ENCODE measurements at places on chromosomes 6 and 20.

DNA sequence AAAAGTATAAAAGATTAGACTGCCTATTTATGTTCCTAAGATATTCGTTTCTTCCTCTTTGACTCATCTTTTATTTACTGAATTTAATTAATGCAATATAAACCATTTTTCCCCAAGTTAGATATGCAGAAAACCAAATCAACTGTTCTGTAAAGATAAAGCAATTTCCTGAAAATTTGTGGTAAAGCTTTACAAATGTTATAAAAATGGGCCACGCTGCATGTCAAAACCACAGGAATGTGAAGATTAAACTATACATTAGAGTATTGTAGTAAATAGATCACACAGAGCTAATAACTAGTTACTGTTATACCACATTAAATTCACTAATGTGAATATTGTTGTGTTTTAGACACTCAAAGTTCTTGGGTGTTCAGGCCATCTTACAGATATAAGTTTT, 83.4 kb downstream of the OPN5 start:
- DNase-seq: no peak

- DNase-seq: no peak
Measured at GRCh38 chr6:30724906-30725667, 4.9 kb downstream of the TUBB start.

DNA sequence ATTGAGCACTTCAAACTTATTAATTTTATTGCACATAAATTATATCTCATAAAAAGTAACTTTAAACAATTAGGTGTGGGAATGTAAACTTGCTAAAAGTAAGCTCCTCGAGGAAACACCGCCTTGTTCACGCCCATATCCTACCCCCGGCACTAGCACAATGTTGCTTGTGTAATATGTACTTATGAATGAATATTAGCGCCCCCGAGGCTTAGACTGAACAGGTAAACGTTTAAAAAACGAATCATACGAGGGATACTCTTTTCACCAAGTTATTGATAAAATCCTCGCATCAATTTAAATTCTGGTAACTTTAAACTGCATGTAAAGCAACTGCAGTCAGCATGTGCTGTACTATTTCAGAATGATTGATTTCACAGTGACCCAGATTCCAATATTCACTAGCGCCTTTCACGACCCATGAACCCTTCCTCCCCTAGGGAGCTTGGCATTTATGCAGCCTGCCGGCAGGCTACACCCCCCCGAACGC, 637 bp downstream of the TFB1M start:
- DNase-seq: no peak

DNA sequence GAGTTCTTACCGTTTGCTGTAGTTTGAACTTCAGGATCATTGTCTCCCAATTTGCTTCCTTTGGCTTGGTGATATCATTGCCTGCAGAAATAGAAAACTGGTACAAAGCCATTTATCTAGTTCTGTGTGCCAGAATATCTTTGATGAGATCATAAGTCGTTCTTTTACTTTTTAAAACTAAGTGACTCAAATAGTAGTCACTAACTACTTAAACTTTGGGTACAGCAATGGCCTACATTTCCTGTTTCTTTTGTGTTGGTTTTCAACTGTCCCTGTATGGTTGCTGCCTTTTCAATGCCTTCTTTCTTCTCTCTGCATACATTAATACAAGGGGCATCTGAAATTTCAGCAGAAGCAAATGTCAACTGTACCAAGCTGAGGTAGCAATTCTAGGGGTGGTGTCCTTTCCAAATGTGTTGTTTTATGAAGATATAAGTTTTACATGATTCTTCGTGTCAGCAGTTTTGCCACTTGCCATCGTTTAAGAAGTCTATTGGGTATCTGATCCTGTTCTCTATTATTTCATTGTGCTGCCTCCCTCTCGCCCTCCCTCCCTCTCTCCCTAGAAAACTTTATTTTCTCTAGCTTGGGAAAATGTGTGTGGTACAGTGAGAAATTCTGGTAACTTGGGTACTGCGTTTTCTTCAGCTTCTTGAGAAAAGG, 238.5 kb downstream of the FARS2 start:
- no peak for DNase-seq

- DNase-seq: no peak
Measured at GRCh38 chr6:157034436-157035230, 257.5 kb downstream of the ARID1B start.

DNA sequence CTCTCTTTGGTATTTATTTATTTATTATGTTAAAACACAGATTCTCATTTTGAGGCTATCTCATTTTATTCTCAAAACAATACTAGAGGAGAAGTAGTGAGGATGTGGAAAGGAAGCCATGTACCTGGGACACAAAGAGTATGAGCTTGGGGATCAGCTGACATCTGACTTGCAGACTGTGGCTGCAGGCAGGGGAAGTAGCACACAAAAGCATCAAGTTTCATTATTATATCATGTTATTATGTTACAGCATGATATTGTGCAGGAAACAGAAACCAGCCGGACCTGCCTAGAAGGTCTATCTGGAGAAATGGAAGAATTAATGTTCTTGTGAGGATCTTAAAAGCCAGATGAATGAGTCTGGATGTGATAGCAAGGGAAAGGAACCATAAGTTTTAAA, 248.2 kb downstream of the KHDC1L start:
- DNase-seq: no peak

DNA sequence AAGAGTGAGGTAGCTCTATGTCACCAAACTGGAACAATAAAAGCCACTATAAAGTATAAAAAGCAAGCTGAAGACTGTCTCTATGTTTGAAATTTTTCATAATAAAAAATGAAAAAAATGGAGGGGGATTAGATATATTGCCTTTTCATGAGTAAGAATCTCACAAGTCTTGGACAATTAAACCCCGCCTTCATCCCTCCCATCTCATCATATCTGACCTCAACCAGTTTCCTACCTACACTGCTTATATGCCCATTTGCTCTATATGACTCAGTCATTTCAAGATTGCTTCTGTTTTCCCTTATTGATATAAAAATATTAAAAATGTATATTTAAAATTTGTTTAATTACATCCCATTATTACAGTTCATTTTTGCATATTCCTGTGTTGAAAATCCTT, 2.9 kb upstream of the TRIM39 start:
- no peak for DNase-seq

- no peak for DNase-seq
Measured at GRCh38 chr6:26743157-26743821, 83.7 kb upstream of the ZNF322 start.

GRCh38 chr6:11111769-11112437, 378 bp upstream of the ERVFRD-1 start:
- DNase-seq: no peak

GRCh38 chr6:154709621-154710020, 23.6 kb upstream of the SCAF8 start:
- DNase-seq: no peak

GRCh38 chr6:10073341-10073740, 341.5 kb downstream of the TFAP2A start:
- no peak for DNase-seq

GRCh38 chr20:43909720-43910119, 4.9 kb upstream of the TOX2 start:
- DNase-seq: no peak

GRCh38 chr6:161318456-161318855, 44.6 kb upstream of the AGPAT4 start:
- no peak for DNase-seq

GRCh38 chr20:10247440-10247839, 28.8 kb downstream of the SNAP25 start:
- DNase-seq: no peak

DNA sequence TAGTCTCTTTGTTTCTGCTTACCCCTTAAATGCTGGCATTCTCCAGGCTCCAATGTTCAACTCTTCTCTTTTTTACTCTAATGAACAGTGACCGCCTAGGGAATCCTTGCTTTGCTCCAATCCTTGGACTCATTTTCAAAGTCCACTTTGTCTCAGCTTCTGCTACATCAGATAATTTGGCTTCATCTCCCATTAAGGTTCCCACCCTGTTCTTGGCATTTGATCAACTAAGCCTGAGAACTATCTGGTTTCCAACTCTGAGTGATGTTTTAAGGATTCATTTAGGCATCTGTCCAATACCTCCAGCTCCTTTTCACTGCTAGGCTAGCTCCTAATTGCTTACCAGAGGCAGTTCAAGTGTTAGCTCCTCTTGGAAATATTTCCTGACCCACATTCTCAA, 64.9 kb downstream of the ME1 start:
- DNase-seq: no peak

- no peak for DNase-seq
Measured at GRCh38 chr6:158085261-158086053, 82.6 kb downstream of the SERAC1 start.

DNA sequence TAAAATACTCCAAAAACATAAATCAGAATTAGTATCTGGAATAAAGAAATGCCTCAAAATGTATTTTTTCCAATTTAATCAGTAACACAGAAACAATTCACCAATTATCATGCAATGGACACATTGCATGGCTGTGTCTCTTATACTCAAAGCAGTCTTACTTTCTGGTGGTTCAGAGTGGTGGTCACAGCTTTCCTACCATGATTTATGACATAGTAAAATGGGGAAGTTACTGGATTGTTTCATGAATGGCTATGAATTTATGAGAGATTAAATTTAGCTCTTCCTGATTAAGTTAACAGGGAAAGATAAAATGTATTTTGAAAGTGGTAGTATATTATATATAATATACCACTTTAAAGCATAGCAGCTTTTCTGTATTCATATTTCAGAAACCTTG, 331.5 kb upstream of the MAP3K7 start:
- no peak for DNase-seq

DNA sequence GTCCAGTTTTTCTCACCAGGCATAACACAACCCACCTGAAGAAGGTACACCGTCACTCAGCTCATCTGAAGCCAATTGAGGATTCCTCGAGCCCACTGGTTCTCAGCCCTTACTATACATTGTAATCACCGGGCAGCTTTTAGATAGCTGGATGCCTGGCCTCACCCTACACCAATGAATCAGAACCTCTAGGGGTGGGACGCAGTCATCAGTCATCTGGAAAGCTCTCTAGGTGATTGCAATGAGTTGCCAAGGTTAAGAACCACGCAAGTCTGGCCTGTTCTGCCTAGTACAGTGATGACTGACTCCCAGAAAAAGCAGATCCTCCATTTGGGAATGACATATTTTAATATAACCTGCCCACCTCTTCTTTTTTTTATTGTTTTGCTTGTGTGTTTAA, 41.1 kb downstream of the MC3R start:
- DNase-seq: no peak

- DNase-seq: no peak
Measured at GRCh38 chr6:129434091-129434490, 275.9 kb downstream of the ARHGAP18 start.

- DNase-seq: no peak
Measured at GRCh38 chr6:105515054-105515453, 112.2 kb upstream of the PREP start.

DNA sequence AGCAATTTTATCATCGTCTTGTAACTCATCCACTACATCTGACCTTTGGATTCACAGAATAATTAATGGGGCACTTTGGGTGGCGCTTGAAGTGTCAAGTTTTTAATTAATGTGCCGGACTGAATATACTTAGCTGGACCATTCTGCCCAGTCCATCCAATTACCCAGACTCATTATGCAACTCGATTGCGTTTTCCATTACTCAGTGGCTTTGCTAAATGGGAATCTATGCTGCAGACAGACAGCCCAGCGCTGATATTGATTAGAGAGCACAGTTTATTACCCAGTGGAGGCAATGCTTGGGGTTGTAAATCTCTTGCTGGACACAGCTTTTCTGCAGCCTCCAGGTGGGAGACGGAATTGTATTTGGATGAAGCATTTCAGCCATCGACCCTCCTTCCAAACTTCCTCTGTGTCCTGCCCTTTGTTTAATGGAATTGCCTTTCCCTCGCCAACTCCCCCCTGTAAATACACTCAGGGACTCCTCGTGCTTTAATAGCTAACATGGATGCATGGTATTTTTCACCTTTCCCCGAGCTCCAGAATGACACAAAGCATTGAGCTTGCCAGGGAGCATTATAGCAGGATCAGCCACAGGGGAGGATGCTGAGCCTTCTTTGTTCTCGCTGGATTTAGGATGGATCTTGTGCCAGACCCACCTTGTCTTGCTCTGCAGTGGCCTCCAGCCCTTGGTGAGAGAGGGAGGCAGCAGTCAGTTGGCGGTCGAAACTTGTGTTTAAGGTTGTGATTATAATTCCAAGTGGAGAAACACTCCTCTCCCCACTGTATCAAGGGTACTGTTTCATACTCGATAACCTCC, 59.7 kb downstream of the EDN3 start:
- no peak for DNase-seq

- DNase-seq: no peak
Measured at GRCh38 chr20:47927944-47928343, 142.7 kb upstream of the SULF2 start.

DNA sequence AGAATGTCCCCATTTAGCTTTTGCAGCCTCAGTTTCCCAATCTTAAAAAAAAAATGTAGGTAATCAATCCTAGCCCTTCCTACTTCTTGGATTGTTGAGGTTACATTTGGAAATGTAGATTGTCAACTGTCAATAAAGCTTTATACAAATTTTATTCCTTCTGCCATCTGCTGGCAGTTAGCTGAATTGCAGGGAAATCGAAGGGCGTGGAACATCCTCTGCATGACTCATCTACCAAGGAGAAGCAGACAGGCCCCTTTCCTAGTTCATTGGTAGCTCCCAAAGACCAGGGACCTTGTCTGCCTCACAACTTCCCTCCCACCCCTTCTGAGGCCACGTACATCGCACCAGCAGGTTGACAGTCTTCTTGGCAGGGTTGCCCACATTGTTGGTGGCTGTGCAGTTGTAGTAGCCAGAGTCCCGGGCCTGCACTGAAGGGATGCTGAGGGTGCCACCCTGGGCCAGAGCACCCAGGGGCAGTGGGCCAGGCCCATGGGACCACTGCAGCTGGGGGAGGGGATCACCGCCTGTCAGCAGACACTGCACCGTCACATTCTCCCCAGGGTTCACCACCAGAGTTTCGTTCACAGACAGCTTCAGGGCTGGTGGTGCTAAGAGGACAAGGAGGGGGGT, 43.6 kb downstream of the MDGA1 start:
- no peak for DNase-seq

DNA sequence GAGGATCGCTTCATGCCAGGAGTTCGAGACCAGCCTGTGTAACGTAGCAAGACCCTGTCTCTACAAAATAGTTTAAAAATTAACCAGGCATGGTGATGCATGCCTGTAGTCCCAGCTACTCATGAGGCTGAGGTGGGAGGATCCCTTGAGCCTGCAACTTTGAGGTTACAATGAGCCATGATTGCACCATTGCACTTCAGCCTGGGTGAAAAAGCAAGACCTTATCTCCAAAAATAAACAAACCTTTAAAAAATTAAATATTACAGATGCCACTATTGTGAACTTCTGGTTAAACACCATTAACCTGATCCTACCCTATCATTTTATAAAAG, 116.8 kb downstream of the ARHGAP18 start:
- DNase-seq: no peak

DNA sequence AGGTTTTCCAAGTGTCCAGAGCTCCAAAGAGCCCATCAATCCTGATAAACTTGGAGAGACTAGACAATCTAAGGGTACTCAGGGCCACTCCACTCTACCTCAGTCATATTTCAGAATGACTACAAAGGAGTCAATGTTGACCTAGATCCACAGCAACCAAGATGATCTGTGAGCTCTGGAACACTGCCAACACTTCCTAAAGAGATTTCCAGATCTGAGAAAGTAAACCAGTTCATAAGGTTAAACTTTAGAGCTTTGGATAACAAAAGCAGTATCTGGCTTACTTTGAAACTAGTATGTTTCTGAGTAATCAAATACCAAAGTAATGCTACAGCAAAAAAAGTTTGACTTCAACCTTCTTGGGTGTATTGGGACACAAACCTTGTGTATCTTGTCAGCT, 122.7 kb downstream of the BTBD9 start:
- no peak for DNase-seq
